ENCODE measurements at places on chromosomes 7 and 10.

DNA sequence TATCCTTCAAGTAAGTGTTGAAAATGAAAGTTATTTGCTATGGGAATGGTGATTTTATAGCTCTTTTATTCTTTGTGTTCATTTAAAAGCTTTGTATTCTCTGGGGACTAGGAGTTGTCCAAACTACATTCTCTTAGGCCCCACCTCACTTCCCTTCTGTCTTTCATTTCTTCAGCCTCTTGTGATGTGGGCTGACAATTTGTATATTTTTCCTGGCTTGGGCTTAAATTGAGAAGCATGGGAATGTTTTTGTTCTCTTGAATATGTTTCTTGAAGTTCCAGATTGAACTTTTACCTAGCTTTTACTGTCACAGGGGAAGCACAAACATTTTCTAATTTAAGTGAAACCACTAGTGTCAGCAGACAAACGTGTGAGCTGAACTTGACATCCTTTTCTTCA is 27.9 kb downstream of the BBS9 start:
- no peak for DNase-seq

DNA sequence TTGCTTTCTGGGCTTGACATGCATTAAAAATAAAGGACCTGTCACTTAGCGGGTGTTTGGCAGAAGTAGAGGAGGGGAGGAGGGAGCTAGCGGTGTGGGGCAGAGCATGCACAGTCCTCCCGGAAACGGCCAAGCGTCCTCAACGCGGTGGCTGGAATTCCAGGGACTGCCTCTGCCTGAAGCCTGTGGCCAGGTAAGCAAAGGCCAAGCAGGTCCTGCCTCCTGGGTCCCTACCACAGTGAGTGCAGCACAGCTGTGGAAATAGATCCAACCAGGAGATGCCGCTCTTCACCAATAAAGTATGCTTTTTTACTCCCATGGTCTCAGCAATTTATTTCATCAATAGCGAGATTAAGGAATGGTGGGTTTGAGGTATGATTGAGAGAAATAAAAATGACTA is 323.4 kb downstream of the WDR37 start:
- DNase-seq = no peak

GRCh38 chr7:33809228-33809627 is 96.1 kb upstream of the BMPER start:
- no peak for DNase-seq

- peak; percentile 36 for DNase-seq
These were observed 3.4 kb downstream of the IGFBP3 start for GRCh38 chr7:45917658-45918057.

GRCh38 chr10:72297281-72297804 is 23.6 kb downstream of the DDIT4 start:
- peak; percentile 87 for DNase-seq

DNA sequence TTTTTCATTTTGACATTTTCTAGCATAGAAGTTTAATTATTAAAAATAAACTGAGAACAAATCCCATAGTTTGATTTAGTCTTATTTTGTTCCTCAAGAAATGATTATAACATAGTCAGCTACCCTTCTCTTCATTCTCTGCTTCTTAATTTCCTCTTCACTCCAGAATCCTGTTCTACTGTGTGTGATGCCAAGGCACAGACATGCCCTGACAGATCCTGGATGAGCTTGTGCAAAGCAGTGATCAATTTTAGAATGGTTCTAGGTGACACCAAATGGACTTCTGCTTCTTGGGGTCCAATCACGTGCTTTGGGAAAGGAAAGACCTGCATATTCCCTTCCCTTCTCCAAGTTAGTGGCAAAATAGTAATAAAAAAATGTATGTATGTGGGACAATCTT is 665.6 kb downstream of the MAGI2 start:
- no peak for DNase-seq
